ENCODE measurements at places on chromosomes 6 and 20. TPM values are rescaled to one million over a fixed set of nuclear protein-coding genes. Genes with fewer than 3 reads are reported as not detected.

DNA sequence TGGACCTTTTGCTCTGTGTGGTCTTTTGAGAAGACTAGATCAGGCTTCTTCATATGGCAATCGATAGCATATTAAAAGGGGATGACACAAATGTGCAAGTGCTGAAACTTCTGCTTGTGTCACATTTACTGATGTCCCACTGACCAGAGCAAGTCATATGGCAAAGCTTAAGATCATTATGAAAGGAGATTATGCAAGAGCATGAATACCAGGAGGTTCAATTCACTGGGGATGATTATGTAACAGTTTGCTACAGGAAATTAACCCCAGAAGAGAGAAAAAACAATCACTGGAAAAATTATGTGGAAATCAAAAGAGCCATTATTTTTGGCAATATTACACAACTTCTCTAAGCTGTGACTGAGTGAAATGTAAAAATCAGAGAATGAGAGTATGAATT is 13.7 kb upstream of the PRDM13 start:
- no peak for DNase-seq

Gene GJA1
- not detected for total RNA-seq

GRCh38 chr6:68632734-68633133 is 2.3 kb upstream of the ADGRB3 start:
- DNase-seq: no peak

DNA sequence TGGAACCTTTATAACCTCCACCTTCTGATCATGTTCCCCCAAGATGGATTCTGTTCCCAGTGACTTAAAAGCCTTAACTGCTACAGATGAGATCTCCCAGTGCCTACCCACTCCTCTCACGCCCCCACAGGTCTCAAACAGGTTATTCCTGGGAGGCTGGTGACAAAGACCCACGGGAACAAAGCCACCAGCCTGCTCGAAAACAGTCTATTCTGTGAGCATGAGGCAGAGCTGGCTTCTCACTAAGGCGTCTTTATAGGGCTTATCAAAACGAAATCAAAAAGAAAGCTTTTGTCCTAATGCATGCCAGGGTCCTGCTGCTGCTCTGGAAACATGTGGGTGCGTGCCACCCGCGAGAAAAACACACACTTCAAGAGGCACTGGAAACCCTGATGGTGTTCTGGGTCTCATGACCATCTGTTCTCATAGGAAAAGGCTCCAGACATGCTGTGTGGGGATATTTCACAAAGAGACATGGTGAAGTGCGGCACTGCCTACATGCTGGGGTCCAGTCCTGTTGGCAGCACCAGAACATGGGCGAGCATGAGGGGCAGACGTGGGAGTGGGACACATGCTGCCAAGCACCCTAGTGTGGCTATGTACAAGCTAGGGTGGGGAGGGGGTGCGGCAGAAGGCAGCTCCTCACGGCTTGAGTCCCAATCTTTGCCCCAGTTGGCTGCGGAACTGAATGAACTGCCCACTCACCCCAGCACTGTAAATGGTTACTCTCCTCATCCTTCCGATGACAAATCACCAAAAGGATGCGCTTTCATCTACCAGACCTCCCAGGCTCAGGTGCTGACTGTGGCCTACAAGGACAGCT is 2.1 kb downstream of the FKBP1A start:
- no peak for DNase-seq

DNA sequence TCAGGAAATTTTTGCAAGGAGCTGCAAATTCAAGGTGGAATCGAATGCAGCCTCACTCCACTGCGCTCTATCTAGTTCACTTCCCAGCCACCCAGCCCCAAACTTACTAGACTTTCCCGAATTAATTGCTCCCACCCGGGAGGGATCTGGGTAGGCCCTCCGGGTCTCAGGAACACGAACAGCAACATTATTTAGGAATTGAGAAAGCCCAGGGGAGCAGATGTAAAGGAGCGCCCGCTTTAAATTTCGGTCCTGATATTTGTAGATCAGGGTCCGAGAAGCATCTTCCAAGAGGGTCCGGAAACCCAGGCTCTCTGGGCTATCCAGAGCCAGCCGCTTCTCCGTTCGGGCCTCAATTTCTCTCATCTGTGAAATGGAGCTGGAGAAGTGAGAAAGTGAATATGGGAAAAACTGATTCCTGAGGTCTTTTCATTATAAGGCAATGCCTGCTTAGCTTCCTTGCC is 490 bp upstream of the ID1 start:
- DNase-seq: no peak

Gene FAM209B
- 1.9 TPM for total RNA-seq

- no peak for DNase-seq
These were observed 1024.0 kb downstream of the GRIK2 start for GRCh38 chr6:102417368-102417998.

- DNase-seq: no peak
These were observed 44.7 kb downstream of the HLA-C start for GRCh38 chr6:31227143-31227542.

Data from activated CD4-positive, alpha-beta T cell treated with anti-CD3 and anti-CD28 coated beads, Interleukin-2, amount 10 ng/mL, durations not matched to agents 7 days and 5 days (primary cell).